Stimulated activated CD4-positive, alpha-beta T cell treated with anti-CD3 and anti-CD28 coated beads, Interleukin-4, amount 100 ng/mL, for 1 hour (primary cell): ENCODE measurements at places on chromosomes 4 and X.

DNA sequence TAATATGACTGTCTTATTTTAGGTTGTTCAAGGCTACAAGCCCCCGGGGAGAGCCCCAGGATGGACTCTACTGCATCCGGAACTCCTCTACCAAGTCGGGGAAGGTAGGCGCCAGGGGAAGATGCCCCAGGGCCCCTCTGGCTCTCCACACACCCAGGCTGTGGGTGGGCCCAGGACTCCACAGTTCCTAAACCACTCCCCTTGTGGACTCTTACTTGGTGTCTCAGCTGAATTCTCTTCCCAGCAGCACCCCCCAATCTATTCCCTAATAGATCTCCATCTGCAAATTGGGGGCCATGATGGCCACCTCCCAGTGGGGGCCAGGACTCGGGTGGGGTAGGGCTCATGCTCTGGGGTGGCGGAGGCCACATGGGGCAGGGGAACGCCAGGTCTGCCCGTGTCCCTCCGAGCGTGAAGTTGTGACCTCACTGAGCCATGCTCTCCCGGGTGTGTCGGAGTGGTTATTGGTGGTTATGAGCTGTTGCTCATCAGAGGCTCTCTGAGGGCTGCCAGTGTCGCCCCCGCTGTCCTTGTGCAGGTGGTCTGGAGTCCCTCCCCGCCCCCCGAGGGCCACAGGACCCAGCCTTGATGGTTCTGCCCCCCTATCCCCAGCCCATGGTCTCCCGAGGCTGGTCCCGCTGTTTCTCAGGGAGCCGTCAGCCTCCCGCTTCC, 11.2 kb upstream of the ADD1 start:
- DNase-seq = no peak

DNA sequence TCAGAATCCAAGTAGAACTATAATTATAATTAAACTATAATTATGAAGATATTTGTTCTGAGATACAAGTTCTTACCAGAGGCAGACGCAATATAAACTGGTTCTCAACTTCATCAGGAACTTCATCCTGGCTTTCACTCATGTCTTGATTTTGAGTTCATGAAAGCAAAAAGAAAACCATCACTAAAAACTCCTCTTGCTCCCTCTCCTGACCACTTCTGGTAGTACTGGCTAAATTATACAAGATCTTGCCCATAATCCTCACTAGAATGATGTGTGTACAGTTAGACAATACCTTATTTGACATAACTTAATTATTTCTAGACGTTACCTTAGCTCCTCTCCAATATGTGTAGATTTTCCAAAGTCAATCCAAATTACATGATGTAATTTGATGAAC, 3.7 kb downstream of the TAF7L start:
- no peak for DNase-seq

DNA sequence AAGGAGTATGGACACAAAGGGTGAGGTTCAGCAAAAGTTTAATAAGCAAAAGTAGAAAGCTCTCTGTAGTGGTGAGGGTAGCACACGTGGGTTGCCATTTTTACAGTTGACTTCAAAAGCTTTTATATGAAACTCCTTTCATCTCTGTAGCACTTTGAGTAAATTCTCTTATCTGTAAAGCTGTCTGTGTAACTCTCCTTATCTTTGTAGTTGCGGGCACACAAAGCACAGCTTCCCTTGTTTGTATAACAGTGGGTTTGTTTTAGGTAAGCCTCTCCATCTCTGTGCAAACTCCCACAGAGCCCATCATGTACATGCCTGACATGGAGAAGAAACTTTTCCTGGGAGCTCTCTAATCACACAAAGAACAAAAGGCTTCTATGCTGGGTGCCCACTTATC, 325.9 kb upstream of the PABPC5 start:
- DNase-seq = no peak

DNA sequence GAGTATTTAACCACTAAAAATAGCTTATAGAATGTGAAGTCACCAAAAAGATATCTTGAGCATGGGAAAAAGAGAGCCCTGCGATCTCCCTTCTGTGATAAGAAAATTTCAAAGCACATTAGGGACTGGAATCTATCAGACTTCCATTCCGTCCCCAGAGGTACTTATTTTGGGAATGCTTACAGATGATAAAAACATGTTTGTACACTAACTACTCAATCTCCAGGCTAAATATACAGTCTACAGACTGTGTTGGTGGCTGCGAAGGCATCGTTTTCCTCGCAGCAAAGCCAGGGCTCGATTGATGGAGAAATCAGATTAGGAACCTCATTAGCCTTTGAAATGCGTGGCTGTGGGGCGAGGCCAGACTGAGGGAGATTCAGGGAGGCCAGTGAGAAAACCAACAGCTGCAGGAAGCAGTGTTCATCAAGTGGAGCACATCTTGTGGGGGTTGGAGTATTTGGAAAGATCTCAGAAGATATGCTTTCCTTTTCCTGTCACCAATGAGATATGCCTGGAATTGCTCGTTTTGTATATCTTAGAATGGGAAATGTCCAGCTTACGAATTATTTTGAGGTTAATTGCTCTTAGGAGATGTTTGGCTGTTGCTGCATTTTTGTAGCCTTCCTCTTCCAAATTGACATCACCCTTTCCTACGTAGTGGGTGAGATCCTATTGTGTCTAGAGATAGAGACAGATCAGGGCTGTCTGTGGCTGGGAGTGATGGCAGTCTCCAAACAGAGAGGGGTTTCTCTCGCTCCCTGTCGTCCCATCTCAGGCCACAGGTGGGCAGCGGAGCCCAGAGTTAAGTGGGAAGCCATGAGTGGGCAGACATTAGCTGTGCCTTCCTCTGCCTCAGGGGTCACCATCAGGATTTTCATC, 224.9 kb upstream of the FAT1 start:
- no peak for DNase-seq

- no peak for DNase-seq
Measured at GRCh38 chr4:3301450-3302172, 8.8 kb downstream of the RGS12 start.

GRCh38 chr4:82276332-82276640, 97.5 kb downstream of the HNRNPD start:
- no peak for DNase-seq

- DNase-seq = no peak
Measured at GRCh38 chr4:150305995-150306394, 227.8 kb downstream of the DCLK2 start.

- no peak for DNase-seq
Measured at GRCh38 chr4:3735196-3735595, 31.0 kb upstream of the ADRA2C start.

DNA sequence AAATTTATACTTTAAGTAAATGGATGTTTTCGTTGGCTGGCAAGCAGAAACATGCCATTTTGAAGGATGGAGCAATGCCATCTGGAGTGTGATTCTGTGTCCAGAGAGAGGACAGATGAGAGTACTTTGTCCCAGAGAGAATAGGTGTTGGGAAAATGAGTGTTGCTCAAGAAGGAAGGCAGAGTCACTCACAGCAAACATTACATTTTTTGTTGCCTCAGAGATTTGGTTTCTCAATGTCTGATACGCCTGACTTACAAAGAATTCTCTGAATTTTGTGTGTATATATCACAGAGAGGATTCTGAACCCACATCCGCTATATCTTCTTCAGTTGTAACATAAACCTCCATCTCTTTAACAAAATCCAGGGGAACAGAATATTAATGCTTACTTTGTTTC, 102.8 kb upstream of the PCDH18 start:
- no peak for DNase-seq
